ENCODE measurements at places on chromosomes 16 and 17. TPM values are rescaled to one million over a fixed set of nuclear protein-coding genes. Genes with fewer than 3 reads are reported as not detected.
A peak's percentile ranks its signal among the peaks of the same experiment; 100 is the strongest.

GRCh38 chr17:55171634-55172328 is 93.0 kb upstream of the HLF start:
- no peak for DNase-seq

DNA sequence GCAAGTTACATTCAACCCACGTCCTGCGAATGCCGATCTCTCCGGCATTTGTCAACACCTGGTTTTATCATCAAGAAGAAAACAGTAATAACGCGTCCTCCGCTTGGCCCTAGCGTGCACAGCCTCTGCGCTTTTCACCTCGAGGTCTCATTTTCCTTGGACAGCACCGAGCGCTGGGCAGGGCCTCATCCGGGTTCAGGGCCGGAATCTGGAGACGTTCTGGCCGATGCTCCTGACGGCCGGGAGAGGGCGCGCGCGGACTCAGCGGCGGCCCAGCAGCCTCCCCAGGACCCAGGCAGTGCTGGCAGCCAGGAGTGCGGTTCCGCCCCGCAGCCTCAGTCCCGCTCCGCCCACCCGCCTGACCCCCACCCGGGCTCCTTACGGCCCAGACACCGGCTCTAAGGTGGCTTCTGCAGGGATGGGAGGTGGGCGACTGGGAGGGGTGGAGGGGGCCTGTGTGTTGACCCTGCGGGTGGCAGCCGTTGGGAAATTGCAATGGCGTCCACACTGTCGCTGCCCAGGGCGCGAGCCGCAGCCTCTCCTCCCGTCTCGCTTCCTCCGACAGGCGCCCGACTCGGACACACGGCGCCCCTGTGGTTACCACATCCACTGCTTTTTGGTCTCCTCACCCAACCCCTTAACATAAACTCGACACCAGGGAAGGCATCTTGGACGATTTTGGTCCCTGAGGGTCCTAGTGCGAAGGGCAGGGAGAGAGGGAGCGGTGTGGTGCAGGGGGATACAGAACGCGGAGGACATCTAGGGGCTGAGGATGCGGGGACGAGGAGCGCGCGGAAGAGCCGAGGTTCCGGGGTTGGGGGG is 7.4 kb upstream of the FLYWCH1 start:
- peak; percentile 85 for DNase-seq

Gene MGAT5B
- total RNA-seq: not detected

- DNase-seq: no peak
These were observed 621.0 kb downstream of the WWOX start for GRCh38 chr16:78720416-78720815.

- DNase-seq: no peak
These were observed 854.3 kb downstream of the CDH8 start for GRCh38 chr16:61181982-61182381.

All from right cardiac atrium (tissue), 5 donors.